Type B pancreatic cell (in vitro differentiated cells): ENCODE measurements at places on chromosomes 6 and 20.

- no peak for DNase-seq
Measured at GRCh38 chr6:130500693-130501092, 134.9 kb downstream of the TMEM200A start.

DNA sequence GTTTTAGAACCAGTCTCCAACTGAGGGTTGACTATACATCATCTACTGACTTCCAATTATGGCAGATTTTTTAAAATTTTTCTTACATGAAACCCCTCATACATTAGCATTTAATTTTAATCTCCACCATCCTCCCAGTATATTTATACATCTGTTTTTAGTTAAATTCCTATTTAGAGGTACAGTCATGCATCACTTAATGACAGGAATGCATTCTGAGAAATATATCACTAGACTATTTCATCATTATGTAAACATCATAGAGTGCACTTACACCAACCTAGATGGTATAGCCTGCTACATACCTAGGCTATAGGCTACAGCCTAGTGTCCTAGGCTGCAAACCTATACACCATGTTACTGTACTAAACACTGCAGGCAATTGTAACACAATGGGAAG is 316.7 kb upstream of the MARCKS start:
- DNase-seq = no peak

- no peak for DNase-seq
Measured at GRCh38 chr6:11092668-11093375, 812 bp upstream of the SMIM13 start.

DNA sequence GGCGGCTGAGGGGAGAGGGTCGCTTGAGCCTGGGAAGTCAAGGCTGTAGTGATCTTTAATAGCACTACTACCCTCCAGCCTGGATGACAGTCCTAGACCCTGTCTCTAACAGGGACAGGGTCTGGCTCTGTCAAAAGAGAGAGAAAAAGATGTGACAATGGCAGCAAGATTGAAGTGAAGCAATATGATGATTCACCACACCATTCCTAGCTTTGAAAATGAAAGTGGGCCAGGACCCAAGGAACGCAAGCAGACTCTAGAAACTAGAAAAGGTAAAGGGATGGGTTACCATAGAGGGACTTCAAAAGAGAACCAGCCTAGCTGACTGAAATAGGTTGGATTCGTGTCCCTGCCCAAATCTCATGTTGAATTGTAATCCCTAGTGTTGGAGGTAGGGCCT is 426.9 kb downstream of the HTR1B start:
- no peak for DNase-seq

- no peak for DNase-seq
Measured at GRCh38 chr6:105771313-105771970, 314.7 kb upstream of the PRDM1 start.

GRCh38 chr6:132971676-132972075 is 157.3 kb downstream of the RPS12 start:
- no peak for DNase-seq

GRCh38 chr6:128259730-128260685 is 260.4 kb downstream of the PTPRK start:
- DNase-seq = no peak

GRCh38 chr20:17334932-17335331 is 108.1 kb downstream of the PCSK2 start:
- no peak for DNase-seq

- no peak for DNase-seq
Measured at GRCh38 chr6:153624528-153624927, 414.5 kb upstream of the OPRM1 start.

DNA sequence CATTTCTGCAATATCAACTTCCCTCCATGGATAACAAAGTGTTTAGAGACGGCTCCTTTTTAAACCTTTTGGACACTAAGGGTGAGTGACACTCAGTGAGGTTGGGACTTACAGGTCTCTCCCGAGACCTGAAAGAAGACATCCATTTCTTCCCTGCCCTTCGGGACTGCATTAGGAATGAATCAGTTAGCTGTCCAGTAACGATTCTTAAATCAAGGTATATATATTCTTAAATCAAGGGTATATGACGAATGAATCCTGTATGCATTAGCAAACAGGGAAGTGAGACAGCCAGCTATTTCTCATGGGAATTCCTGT is 52.9 kb downstream of the EDN1 start:
- no peak for DNase-seq

DNA sequence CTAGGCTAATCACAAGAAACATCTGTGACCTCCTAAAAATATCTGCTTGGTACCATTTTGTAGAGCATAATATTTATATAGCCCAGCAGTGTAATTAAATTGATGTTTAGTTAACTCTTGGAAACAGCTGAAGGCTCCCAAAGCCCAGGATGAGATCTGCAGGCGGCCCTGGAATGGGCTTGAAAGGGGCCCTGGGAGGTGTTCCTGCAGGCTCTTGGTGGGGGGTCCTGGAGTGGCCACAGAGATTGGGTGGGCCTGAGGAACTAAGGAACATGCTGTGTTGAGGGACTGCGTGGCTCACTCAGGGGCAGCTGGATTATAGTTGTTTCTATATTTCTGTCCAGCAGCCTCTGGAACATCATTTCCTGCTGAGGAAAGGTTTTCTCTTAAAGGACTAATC is 9.2 kb downstream of the SCP2D1 start:
- DNase-seq = no peak

DNA sequence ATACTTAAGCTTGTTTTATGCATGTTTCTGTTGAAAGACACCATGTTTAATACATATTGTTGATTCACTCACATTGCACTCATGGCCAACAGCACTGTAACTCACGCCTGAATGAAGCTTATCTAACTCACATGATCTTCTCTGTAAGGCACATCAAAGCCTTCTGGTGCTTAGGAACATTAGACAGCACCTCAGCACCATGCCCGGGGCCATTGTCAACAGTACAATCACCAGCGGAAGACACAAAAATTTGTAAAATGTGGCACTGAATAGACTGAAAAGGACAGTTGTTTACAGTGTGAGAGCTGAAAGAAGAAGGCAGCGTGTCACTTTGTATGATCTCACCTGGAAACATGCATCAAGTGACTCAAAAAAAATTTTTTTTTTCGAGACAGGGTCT is 8.9 kb upstream of the TCF15 start:
- no peak for DNase-seq

DNA sequence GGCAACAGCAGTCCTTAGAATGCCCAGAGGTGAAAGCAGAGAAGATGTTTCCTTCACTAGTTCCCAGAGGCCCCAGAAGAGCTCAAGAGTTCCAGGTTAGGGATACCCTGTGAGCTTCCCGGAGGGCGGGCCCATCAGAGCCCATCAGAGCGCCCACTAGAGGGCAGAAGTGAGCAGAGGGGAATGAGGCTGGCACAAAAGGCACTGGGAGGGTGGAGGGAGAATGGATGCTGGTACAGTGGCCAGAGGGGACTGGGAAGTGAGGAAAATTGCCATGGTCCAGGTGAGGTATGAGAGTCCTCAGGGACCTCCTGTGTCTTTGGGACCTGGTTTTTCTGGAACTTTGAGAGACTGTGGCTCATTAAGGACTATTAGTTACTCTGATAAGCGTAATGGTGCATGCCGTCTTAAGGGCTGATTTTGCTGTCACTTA is 57.3 kb downstream of the LINC00237 start:
- DNase-seq = no peak

- no peak for DNase-seq
Measured at GRCh38 chr6:43173591-43174262, 2.7 kb downstream of the SRF start.

- DNase-seq = no peak
Measured at GRCh38 chr6:17218023-17218748, 63.0 kb upstream of the RBM24 start.

DNA sequence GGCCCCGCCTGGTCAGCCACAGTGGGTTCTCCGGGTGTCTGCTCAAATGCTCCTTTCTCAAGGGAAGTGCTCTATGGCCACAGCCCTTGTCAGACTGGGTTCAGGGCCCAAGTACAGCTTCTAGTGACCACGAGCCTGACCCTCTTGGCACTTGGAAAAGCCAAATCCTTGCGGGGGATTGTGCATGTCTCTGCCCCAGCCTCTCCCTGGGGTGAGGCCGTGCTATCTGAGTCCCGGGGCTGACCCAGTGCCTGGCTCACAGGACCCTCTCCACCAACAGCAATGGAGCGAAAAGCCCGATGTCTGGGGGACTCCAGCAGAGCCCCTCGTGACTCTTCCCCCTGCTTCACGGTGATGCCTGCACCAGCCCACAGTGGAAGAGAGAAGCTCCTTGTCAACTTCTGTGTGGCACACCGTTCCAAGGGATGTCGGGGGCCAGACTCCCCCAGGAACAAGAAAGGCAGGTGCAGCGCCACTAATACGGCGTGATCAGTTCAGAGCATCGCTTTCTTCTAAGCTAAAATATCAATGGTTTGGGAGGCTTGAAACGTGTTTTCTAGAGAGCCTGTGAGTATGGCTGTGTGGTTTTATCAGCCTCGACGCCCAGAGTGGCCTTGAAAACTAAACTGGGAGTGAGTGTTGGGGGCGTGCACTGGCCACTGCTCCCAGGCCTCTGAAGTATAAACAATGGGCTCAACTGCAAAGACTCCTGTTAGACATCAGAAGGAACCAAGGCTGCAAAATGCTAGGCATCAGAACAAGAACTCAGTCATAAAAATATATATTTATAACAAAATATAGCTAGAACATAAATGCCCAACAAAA is 51.9 kb downstream of the DLL1 start:
- DNase-seq = no peak

GRCh38 chr6:10742251-10742650 is 5.4 kb upstream of the TMEM14B start:
- DNase-seq = no peak

GRCh38 chr6:46410334-46410953 is 80.8 kb downstream of the RCAN2 start:
- DNase-seq = no peak

DNA sequence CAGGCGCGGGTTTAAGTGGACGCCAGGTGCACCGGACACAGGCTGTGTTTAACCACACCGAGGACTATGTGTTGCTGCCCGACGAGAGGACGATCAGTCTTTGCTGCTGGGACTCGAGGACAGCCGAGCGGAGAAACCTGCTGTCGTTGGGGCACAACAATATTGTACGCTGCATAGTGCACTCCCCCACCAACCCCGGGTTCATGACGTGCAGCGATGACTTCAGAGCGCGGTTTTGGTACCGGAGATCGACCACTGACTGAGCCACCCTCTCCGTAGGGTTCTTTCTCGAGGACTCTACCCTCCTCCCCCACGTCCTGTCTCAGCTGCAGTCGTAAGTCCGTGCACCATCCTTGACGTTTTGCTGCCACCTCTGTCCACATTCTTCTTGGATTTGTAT is 8.6 kb upstream of the CASS4 start:
- no peak for DNase-seq

DNA sequence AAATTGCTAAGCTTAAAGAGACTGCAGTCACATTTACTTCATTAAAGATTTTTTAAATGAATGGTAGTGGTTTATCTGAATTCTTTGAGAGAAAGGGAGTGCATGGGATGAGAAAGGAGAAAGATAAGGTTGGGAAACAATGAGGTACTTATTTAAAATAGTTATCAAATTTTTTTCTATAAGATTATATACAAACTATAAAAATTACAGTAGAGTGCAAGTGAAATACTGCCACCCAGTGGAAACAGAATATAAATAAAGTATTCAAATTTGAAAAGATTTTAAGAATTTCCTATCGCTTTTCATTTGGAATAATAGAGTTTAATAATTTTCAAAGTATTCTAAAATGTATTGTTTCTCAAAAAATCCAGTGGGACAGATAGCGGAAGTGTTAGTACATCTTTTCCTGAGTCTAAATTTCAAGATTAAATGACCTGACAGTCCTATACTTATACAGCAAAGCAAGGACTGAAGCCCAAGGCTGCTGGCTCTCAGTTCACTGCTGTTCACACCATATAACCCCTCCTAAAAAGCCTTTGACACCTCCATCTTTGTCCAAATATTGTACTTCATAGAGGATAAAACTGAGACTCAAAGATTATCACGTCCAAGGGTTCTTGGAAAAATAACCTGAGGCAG is 31.1 kb downstream of the EPM2A start:
- DNase-seq = no peak

DNA sequence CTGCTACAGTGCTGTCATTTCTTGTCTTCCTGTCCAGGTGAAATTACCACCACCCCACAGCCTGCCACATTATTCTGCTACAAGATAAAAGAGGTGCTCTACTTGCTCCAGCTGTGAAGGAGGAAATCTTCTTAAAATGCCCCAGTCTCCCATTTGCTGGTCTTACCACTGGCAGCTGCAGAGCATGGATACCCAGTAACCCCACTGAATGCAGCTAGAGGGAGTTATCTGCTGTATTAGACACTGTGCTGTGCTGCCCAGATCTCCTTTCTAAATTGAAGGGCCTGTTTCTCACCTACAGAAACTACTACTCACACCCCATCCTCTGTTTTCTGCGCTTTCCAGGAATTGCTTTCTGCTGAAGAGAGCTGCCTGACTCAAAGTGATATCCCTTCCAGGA is 517.8 kb downstream of the PKHD1 start:
- no peak for DNase-seq

GRCh38 chr6:111591370-111591900 is 14.2 kb downstream of the TRAF3IP2 start:
- DNase-seq = no peak

- no peak for DNase-seq
Measured at GRCh38 chr20:25043499-25044260, 14.3 kb downstream of the ACSS1 start.

GRCh38 chr6:110017946-110018345 is 39.8 kb downstream of the GPR6 start:
- DNase-seq = no peak

- no peak for DNase-seq
Measured at GRCh38 chr6:91299544-91300491, 712.9 kb upstream of the MAP3K7 start.

DNA sequence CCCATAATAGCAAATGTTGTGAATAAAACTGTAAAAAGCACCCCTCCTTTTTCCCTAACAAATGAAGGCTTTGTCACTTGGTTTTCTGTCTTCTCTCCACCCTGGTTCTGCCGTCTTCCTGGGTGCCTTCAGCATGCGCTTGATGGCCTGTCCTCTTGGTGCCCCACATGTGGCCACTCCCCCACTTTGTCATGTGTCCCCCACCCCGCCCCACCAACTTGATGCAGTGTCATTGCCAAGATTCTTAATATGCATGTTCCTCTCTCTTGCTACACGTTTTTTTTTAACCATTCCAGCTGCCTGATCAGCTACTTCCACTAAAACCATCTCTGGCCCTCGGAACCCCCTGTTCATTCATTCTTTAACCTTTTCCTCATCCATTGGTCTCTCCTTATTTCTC is 340.3 kb downstream of the QKI start:
- DNase-seq = no peak

- DNase-seq = no peak
Measured at GRCh38 chr6:130932921-130933320, 105.7 kb downstream of the SMLR1 start.

- DNase-seq = no peak
Measured at GRCh38 chr6:42616716-42617115, 52.9 kb downstream of the UBR2 start.

GRCh38 chr6:5673019-5673790 is 333.5 kb downstream of the NRN1 start:
- peak; percentile 10 for DNase-seq

GRCh38 chr6:34391786-34392496 is 528 bp downstream of the NUDT3 start:
- DNase-seq = peak; percentile 81
